ENCODE measurements at places on chromosomes 2 and 18.

GRCh38 chr2:39696838-39697237, 31.1 kb downstream of the TMEM178A start:
- no peak for DNase-seq

DNA sequence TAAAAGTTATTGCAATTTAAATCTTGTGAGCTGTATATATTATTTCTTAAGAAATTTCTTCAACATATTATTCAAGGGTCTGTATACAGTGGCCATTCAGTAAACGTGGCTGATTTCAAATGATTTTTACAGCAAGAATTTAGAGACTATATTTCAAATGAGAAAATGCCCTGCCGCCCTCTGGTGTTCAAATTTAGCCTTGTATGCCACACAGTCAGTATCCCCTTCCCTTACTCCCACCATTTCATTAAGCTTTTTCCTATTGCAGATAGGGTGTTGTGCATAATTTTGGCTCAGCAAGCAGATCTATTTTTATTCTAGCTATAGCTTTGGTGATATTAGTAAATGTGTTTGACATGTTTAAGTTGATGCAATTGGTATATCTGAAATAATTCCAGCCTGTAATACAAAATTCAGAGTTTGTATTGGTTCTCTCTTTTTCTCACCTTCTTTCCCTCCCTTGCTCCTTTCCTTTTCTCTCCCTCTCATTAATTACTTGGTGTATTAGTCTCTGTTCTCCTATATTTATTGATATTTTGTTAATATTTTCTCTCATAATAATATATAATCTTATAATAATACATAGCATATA, 22.8 kb upstream of the SCN7A start:
- no peak for DNase-seq

DNA sequence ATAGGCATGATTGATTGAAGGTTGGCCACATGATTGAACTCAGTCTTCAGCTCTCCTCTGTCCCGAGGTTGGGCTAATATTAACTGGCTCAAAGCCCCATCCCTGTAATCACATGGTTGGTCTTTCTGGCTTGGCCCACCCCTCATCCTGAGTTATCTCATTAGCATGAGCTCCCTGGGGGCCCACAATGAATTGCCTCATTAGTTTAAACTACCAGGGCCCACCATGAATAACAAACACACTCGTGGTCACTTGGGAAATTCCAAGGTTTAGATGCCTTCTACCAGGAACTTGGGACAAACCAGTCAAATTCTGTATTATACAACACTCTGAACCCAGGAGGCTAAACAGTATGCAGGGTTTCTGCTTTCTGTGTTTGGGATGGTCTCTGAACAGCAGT, 121.7 kb upstream of the B3GNT2 start:
- no peak for DNase-seq

GRCh38 chr18:3722649-3723433, 272.9 kb downstream of the TGIF1 start:
- no peak for DNase-seq

DNA sequence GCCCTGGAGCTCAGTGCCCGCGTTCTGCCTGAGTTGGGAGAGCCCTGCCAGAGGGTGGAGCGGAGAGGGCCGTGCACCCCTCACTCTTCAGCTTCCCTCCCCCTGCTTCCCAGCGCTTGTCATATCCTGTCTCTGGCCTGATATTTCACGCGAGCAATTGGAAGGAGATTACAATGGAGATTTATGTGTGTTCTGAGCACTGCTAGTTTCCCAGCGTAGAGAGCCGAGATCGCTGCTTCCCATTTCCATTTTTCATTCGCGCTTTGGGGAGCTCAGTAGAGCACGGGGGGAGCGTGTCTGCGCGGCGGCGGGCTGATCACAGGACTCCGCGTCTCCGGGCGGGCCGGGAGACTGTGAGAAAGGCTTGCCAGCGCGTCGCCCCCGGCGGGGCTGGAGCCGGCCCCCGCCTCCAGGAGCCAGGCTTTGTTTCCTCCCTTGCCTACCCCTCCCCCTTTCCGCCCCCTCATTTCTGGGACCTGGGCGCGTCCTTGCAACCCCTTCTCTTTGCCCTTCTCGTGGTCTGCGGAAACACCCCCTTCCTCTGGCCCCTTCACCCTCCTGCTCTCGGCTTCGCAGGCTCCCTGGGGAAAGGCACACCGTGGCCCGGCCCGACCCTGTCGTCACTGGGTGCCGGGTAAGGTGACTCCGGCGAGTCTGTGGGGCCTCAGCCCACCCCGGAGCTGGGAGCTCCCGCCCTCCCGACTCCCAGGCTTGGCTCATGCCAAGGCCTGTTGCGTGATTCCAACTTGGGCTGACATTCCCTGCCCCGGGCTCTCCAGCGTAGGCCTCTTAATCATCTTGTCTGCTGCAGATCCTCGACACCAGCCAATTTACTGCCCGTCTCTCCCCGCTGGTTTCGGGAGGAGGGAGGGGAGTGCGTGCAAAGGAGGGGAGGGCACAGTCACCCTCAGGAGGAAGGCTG, 5.8 kb downstream of the DLX2 start:
- DNase-seq = no peak

GRCh38 chr2:236180831-236181453, 12.8 kb upstream of the GBX2 start:
- DNase-seq = no peak

DNA sequence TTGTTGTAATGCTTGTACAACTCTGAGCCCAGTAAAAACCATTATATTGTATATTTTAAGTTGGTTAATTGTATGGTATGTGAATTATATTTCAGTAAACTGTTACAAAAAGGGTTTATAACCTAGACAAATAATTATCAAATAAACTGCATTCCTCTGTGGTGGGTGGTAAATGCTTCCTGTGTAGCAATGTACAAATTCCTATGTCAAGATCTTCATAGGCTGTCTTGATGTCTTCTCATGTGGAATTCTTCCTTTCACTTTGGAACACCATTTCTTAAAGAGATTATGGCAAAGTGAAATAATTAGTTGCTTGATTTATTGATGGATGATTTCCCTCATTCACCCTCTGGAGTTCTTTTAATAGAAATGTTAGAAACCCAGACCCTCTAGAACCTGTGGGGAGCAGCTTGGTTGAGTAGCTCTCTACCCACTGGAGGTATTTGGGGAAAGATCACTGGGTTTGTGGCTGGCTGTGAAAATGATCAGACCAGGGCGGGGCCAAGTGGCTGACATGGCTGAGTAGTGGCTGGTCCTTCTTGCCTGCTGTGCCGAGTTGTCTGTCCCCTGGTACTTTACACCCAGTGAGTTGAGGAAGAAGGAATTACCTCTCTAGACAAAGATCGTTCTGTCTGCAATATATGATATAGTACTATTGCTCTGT, 22.4 kb upstream of the MGAT5 start:
- DNase-seq = no peak

GRCh38 chr2:224668123-224668909, 47.8 kb downstream of the CCDC195 start:
- DNase-seq = no peak

DNA sequence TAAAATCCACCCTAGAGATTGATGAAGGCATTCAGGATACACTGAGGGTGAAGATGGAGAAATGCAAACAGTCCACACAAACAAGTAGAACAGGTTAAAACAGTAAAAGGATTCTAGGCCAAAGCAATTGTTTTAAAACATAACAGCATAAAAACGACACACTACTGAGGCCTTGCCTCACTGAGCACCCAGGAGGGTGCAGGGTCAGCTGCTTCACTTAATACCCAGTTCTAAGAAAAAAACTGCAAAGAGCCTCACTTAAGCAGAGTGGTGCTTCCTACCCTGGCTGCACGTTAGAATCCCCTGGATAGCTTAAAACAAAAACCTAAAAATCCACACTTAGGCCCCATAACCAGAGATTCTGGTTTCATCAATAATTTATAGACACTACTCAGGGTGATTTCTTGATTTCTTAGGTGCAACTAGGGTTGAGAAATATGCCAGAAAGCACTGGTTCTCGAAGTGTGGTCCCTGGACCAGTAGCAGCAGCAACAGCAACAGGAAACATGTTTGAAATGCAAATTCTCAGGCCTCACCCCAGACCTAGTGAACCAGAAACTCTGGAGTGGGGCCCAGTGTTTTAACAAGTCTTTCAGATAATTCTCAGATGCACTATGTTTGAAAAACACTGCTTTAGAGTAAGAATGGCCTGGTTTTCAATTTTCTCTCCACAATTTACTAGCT, 279.1 kb downstream of the ZEB2 start:
- DNase-seq = no peak

DNA sequence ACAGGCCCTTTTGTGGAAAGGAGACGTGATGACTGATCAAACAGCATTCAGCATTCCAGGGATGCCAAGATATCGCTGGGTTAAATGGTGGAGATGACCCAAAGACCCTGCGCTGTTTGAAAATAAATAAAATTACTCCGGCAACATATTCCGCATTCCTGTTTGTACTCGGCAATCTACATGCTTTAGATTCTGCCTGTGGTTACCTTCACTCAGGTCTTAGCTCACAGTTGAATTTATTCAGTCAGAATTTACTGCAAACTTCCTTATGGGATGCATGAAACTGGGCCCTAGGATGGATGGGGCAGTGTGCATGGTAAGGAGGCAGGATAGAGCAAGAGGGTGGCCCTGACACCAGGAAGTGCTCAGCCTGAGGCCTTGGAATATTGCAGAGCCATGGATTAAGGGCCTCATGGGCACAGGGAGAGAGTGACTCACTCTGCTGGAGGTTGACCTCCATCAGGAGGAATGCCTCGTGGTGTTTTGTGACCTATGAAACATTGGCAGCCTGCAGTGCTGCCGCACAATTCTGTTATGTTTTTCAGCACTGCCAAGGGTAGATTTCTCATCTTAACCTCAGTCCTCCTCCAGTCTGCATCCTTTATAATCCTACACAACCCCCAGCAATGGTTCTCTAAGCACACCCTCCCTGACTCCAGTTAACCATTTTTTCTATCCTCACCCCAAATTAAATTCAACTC, 321.4 kb downstream of the IRS1 start:
- no peak for DNase-seq

- peak; percentile 35 for DNase-seq
Observed at GRCh38 chr2:64212801-64213321, 68.6 kb upstream of the PELI1 start.

GRCh38 chr2:85017411-85018048, 46.6 kb downstream of the KCMF1 start:
- no peak for DNase-seq

- DNase-seq = no peak
Observed at GRCh38 chr2:220789961-220790360, 782.1 kb downstream of the EPHA4 start.

- no peak for DNase-seq
Observed at GRCh38 chr2:119436993-119437772, 5.5 kb downstream of the TMEM37 start.

GRCh38 chr18:1648712-1649111, 744.0 kb downstream of the ADCYAP1 start:
- no peak for DNase-seq

GRCh38 chr2:1676091-1676912, 68.0 kb downstream of the PXDN start:
- DNase-seq = no peak

DNA sequence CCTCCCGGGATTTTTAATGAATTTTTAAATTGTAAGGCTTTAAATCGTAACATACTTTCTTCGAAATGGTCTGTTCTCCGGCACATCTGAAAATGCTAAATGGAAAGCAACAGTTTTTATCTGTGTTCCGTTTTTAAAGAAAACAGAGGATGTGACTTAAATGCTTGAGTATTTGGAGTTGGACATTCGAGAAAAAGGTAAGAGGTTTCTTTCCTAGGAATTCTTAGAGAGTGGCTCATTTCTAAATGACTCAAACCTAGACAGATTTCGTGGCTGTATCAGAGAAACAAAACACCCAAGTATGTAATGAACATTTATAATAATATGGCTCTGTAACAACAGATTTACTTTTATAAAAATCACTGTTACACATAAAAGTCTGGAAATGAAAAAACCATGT, 177.6 kb upstream of the CCDC68 start:
- no peak for DNase-seq

DNA sequence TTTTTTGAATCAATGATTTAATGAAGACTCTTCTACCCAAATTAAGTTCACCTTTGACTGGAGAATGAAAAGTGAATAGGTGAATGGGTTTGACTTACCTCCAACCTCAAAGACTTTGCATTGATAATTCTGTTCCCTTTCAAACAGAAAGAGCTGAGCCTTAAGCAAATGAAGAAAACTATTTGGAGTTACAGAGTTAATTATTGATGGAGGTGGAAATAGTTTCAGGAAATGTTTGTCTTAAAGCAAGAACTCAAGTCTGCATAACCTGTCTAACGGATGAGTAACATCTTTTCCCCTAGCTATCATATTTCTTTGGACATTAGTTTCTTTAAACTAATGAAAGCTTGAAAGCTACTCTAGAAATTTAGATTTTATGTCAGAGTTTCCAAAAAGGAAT, 166.5 kb downstream of the CERS6 start:
- DNase-seq = no peak

GRCh38 chr2:73730810-73731209, 6.3 kb downstream of the TPRKB start:
- no peak for DNase-seq

GRCh38 chr2:173448938-173449471, 94.3 kb downstream of the CDCA7 start:
- peak; percentile 50 for DNase-seq

DNA sequence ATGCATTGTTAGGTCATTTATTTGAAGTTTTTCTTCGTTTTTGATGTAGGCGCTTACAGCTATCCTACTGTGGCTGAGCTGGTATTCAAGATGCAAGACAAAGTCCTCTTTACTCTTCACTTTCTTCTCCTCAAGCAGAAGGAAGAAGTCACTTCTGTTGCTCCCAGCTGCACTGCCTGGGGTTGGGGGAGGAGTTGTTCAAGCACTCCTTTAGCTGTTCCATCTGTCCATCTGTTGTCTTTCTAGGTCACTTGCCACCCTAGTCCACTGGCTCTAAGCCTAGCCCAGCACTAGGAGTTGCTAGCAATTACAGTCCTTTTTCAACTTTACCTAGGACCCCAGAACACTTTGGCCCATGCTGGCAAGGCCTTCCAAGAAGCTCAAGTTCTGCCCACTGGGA, 200.6 kb upstream of the RBMS1 start:
- no peak for DNase-seq

GRCh38 chr2:25310709-25310964, 31.1 kb downstream of the DNMT3A start:
- DNase-seq = no peak

- DNase-seq = no peak
Observed at GRCh38 chr2:236167297-236168109, 683 bp downstream of the GBX2 start.

GRCh38 chr2:183059561-183059960, 19.0 kb upstream of the DUSP19 start:
- no peak for DNase-seq

- no peak for DNase-seq
Observed at GRCh38 chr18:48300463-48300961, 108.7 kb downstream of the ZBTB7C start.

- peak; percentile 52 for DNase-seq
Observed at GRCh38 chr2:10305254-10305635, 2.5 kb downstream of the HPCAL1 start.

All from activated naive CD4-positive, alpha-beta T cell treated with anti-CD3 and anti-CD28 coated beads, Interleukin-2, amount 50 U/mL, for 16 hours (primary cell).